ENCODE measurements at places on chromosomes 5 and 9.

DNA sequence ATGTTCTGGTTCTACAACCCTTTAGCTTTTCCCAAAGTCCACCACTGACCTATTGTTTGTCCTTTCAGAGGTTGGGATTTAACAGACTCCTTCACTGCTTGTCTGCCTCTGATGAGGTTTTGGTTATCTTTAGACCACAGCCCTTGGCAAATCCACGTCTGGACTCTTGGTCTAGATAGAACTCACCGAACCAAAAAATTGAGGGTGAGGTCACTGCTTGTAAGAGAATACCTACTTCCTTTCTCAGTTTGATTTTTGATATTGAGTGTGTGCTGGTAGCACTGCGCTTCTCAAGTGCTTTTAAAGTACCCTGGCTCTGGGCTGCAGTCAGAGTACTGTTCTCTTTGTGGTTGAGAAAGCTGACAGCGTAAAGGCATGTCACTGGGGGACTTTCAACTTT is 61.7 kb downstream of the JMY start:
- DNase-seq = no peak

GRCh38 chr5:69331528-69332445 is 814 bp downstream of the CCDC125 start:
- no peak for DNase-seq

- DNase-seq = peak; percentile 95
These were observed at the start of gene SLCO4C1 for GRCh38 chr5:102296178-102296817. Gene SLCO4C1 (minus strand): TSS chr5:102296284. CDS start chr5:102296262, 22 bp downstream.

DNA sequence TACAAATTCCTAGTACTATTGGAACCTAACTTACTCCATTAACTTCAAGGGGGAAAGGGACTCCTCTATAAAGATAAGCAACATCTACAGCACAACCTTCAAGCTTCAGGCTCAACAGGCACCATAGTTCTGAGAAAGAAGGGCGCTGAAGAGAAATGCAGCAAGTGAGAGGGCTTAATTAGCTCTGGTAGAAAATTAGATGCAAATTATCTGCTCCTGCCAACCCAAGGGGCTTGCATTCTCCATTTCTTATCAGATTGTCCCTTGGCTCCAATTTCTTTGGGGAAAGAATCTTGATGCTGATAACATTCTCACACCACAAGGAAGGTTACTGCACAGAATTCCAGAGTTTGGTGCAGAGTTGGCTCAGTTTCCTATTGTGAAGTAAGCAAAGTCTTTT is 214.6 kb downstream of the GABRG2 start:
- DNase-seq = no peak

DNA sequence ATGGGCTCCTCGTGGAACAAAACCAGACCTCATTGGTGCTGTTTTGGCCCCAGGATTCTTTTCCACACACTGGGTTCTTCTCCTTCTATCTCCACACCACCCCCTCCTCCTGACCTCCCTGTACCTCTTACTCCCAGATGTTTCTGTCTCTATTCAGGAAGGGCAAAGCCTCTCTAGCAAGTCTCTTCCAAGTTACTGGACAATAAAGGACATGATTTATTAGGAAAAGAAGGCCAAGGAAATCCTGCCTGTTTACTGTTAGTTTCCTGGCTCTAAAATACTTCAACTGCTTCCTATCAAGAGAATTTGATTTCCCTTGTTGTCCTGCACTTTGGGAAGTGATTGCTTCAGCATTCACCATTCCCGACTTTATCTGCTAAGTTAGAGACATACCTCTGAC is 262.0 kb downstream of the SAXO1 start:
- DNase-seq = no peak

- no peak for DNase-seq
These were observed 75.8 kb downstream of the OXCT1 start for GRCh38 chr5:41794471-41794870.

DNA sequence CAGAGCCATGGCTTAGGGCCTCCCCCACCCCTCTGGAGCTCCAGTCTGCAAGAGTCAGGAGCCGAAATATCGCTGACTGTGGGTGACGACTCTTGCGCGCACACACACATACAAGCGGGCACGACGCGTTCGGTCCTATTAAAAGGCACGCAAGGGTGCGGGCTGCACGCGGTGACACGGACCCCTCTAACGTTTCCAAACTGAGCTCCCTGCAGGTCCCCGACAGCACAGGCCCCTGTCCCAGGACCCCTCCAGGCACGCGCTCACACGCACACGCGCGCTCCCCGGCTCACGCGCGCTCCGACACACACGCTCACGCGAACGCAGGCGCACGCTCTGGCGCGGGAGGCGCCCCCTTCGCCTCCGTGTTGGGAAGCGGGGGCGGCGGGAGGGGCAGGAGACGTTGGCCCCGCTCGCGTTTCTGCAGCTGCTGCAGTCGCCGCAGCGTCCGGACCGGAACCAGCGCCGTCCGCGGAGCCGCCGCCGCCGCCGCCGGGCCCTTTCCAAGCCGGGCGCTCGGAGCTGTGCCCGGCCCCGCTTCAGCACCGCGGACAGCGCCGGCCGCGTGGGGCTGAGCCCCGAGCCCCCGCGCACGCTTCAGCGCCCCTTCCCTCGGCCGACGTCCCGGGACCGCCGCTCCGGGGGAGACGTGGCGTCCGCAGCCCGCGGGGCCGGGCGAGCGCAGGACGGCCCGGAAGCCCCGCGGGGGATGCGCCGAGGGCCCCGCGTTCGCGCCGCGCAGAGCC is at the start of gene GRIN1:
TSS of gene GRIN1 (plus strand) at position 433 of the 746 bp plus-strand sequence. CDS start 333 bp downstream, outside the sequence.
- no peak for DNase-seq

GRCh38 chr9:20292002-20292401 is 330.3 kb downstream of the MLLT3 start:
- no peak for DNase-seq

DNA sequence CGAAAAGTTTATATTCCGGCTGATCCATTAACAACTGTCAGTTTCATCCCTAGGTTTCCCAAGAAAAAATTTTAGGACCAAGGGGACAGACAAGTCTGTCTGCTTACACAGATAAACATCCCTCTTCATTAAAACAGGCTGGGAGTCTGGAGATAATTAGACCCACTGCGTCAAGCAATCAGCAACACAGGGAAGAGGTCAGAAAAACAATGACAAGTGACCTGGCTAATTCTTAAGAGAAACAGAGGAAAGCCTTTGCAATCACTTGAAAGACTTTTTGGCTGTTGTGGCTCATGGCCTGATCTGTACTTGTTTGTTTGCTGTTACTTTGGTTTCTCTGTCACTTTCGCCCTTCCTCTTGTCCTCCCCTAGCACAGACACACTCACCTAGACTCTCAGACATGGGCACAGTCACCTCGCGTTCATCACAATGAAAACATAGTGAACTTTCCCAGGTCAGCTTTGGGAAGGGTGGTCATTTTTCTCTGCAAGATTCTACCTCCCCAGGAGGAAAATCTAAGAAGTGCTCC is 2.9 kb upstream of the CCDC192 start:
- DNase-seq = no peak

DNA sequence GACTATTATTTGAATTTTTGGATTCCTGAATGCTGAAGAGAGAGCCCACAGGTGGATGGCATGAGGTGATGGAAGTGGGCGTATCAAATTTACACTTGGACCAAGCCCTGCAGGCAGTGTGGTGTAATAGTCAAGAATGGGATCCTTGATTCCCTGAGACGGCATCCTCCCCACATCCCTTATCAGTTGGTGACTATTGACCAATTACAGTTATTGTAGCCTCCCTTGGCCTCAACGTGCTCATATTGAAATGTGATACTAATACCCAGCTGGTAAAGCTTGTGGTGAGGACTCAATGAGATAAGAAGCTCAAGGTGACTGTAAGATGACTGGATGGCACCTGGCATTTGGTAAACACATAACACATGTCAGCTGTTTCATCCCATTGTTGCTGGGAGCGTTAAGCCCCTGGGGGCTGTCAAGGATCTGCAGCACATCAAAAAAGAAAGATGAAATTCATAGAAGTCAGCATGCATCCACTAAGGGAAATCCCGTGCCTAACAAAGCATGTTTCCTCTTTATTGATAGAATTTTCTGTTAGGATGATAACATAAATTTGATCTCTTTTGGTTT is 65.6 kb upstream of the IRX2 start:
- no peak for DNase-seq

GRCh38 chr5:43336159-43336558 is 22.9 kb upstream of the HMGCS1 start:
- no peak for DNase-seq

DNA sequence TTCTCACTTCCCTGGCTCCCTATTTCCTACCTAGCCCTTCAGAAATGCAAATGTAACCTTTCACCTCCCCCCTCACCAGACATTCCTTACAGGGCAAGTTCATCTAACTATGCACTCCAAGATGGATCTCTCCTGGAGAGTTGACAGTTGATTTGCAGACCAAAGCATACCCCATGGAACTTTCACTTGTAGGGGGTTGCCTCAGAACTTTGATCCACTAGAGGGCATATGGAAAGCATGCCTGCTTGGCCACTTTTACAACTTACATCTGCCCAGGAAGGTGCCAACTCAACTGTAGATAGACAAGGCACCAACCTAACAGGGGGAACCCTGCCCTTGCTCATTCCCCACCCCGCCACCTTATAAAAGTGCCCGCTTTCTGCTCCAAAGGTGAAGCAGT is 187.8 kb downstream of the NXNL2 start:
- DNase-seq = no peak

DNA sequence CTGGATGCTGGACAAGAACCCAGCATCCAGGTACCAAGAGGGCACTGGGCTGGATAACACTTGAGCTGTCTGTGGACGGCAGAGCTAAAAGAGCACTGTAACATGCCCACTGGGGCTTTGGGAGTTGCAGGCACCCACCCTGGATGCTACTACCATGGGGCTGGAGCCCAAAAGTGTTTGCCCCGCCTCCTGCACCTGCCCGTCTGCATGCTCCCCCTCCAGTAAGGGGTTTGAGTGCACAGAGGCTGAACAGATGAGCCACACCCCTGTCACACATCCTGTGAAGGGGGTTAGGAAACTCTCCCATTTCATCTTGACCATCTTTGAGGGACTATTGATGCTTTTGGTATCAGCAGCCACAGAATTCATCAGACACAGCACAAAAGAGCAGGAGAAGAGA is 69.0 kb downstream of the LIX1 start:
- DNase-seq = no peak

GRCh38 chr5:135034236-135034962 is 371 bp upstream of the PITX1 start:
- peak; percentile 73 for DNase-seq

- peak; percentile 92 for DNase-seq
These were observed at the start of gene MCC for GRCh38 chr5:113487781-113488644. Gene MCC (minus strand): TSS chr5:113488453.

DNA sequence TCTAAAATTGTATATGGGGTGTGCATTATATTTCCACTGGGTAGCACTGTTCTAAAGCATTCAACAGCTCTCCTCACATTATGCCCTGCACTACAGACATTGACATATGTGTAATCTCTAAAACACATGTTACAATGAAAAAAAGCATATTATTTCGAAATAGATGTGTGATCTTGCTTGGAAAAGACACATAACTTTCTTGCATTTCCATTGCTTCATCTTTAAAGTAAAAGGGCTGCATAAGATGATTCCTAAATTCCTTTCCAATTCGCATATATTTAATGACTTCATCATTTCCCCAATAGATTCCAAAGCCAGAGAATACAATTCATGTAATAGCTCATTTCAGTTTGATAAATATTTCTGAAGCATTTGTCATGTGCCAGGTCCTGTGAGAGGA is 566.9 kb downstream of the PDE4D start:
- no peak for DNase-seq

- DNase-seq = no peak
These were observed 63.7 kb upstream of the ANGPTL2 start for GRCh38 chr9:127185931-127186781.
